ENCODE measurements at places on chromosomes 1 and 21.

GRCh38 chr1:234579967-234580366 is 30.0 kb downstream of the IRF2BP2 start:
- DNase-seq, result no peak

DNA sequence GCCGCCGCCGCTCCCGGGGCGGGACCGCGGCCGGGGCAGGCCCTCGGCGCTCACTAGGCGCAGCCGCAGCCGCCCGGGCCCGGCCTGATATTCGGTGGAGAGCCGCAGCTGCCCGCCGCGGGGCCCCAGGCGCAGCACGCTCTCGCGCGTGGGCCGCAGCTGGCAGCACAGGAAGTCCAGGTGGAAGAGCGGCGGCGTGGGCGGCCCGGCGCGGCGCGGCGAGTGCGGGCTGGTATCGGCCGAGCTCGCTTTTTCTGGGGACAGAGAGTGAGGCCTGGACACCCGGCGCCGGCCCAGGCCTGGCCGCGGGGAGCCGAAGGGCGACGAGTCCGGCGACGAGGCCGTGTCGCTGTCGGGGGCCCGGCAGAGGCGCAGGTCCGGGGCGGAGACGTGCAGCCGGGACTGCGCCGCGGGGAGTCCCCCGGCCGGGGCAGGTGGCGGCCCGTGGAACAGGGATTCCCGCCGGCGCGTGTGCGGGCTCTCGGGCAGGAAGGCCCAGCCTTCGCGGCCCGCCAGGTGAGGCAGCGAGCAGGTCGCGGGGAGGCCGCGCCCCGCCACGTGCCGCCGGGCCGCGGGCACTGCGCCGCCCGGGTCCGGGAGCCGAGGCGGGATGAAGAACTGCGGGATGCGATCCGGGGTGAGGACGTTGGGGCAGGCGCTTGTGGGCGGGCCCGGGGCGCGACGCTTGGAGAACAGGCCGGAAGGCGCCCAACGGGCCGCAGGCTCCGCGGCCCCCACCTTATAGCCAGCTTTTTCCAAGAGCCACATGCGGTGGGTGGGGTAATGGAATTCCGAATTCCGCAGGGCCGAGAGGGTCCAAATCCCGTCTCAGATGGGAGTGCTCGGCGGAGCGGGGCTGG is 1.2 kb downstream of the C2CD4D start:
- DNase-seq, result no peak

DNA sequence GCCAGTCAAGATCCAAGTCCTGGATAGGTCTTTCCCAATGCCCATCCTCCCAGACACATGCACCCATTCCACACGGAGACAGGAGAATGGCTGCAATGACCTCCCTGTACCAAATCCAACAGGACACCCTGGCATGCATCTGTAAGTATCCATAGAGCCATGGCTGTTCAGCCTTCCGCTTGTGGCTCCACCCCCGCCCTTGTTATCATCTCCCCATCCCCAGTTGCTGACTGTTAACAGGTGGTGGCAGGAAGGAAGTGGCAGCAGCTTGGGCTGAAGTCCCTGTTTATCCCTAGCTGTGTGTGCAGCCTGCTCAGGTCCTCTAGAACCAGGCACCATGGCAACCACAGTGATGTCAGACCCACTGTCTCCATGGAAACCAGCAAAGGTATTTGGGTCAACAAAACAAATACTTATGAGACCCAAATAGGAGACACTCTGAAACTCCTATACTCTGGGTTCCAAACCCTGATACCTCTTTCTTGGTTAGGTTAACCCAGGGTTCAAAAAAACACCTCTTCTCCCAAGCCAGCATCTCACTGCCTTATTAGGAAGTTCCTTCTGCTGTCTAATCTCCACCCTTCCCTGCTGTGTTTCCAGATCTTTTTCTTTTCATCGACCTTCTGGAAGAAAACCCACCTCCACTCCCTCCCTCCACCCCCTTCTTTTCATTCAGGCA is 721 bp downstream of the PBXIP1 start:
- peak; percentile 50 for DNase-seq

- DNase-seq, result peak; percentile 15
Observed at GRCh38 chr1:58282623-58283387, 263.7 kb downstream of the OMA1 start.

GRCh38 chr1:206039046-206039973 is 13.7 kb upstream of the RHEX start:
- no peak for DNase-seq

DNA sequence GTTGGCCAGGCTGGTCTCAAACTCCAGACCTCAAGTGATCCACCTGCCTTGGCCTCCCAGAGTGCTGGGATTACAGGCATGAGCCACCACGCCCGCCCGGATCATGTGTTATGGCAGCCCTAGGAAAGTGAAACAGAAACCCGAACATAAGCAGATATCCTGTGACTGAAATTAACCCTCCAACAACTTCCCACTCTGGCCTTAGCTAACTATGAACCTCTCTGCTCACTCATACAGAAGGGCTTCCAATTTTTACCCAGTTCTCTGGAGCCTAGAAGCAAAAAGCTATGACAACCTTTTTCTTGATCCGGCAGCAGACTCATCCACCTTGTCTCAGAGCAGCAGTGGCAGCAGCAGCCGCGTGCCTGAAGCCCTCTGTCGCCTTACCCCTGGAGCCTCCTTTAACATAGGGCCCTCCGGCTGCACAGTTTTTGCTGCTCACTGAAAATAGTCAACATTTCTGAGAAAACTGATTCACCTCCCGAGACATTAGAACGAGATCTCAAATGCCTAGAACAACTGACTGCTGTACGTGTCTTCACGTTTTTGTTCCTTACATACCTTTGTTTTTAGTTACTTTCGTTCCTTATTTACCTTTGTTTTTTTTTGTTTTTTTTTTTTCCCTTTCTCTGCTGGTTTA is 9.3 kb downstream of the CBR1 start:
- DNase-seq, result no peak

GRCh38 chr1:67434491-67434890 is 4.3 kb upstream of the SERBP1 start:
- no peak for DNase-seq

- DNase-seq, result no peak
Observed at GRCh38 chr1:35029761-35030160, 2.0 kb downstream of the ZMYM6 start.

GRCh38 chr1:35298464-35298863 is 30.0 kb downstream of the ZMYM4 start:
- DNase-seq, result no peak
